Neural cell (in vitro differentiated cells): ENCODE measurements at places on chromosomes 2 and 18. TPM values are rescaled to one million over a fixed set of nuclear protein-coding genes. Genes with fewer than 3 reads are reported as not detected.

The NPPC gene
- polyA plus RNA-seq, result 2.7 and 21.5 TPM in 2 replicates

The UGT1A7 gene
- polyA plus RNA-seq, result not detected in 2 replicates

The STRADB gene
- 74.8 and 76.1 TPM in 2 replicates for polyA plus RNA-seq

The XDH gene
- 0.36 and 0.48 TPM in 2 replicates for polyA plus RNA-seq

The UNC80 gene
- 10.4 and 12.1 TPM in 2 replicates for polyA plus RNA-seq

The LRRTM4 gene
- 37.1 and 37.3 TPM in 2 replicates for polyA plus RNA-seq

The SLC14A1 gene
- polyA plus RNA-seq, result not detected in 2 replicates

The GAREM1 gene
- polyA plus RNA-seq, result 1.3 and 3.5 TPM in 2 replicates

The SPDYA gene
- 0.22 and 0.46 TPM in 2 replicates for polyA plus RNA-seq

The NT5C1B gene
- not detected in 2 replicates for polyA plus RNA-seq

The ACMSD gene
- not detected in 2 replicates for polyA plus RNA-seq

The KCNK3 gene
- 12.9 and 14.0 TPM in 2 replicates for polyA plus RNA-seq

The MEP1B gene
- polyA plus RNA-seq, result not detected in 2 replicates

The UGT1A10 gene
- polyA plus RNA-seq, result not detected in 2 replicates

The IL36RN gene
- not detected in 2 replicates for polyA plus RNA-seq

The LBX2 gene
- polyA plus RNA-seq, result not detected in 2 replicates

The IL36A gene
- polyA plus RNA-seq, result not detected in 2 replicates

The CDH19 gene
- 0.11 and 0.28 TPM in 2 replicates for polyA plus RNA-seq

The BABAM2 gene
- 15.3 and 15.7 TPM in 2 replicates for polyA plus RNA-seq

The FBXO48 gene
- polyA plus RNA-seq, result 0.45 and 1.1 TPM in 2 replicates

The EVA1A gene
- polyA plus RNA-seq, result not detected in 2 replicates

The IRS1 gene
- 7.2 and 7.4 TPM in 2 replicates for polyA plus RNA-seq

The CYP26B1 gene
- polyA plus RNA-seq, result 0.56 and 0.83 TPM in 2 replicates

The GRHL1 gene
- 25.4 and 26.3 TPM in 2 replicates for polyA plus RNA-seq

The CNGA3 gene
- 0.64 and 1.1 TPM in 2 replicates for polyA plus RNA-seq

The MYO5B gene
- polyA plus RNA-seq, result 0.38 and 0.42 TPM in 2 replicates

The GPBAR1 gene
- not detected in 2 replicates for polyA plus RNA-seq

The DCDC2C gene
- not detected in 2 replicates for polyA plus RNA-seq

The TP53I3 gene
- polyA plus RNA-seq, result 1.8 and 4.7 TPM in 2 replicates

The RDH14 gene
- 29.4 and 37.6 TPM in 2 replicates for polyA plus RNA-seq

The CASP10 gene
- not detected in 2 replicates for polyA plus RNA-seq

The PLCL1 gene
- 6.6 and 6.8 TPM in 2 replicates for polyA plus RNA-seq

The NXPH2 gene
- polyA plus RNA-seq, result not detected in 2 replicates

The RND3 gene
- polyA plus RNA-seq, result 126 and 143 TPM in 2 replicates

The PTPRN gene
- 66.4 and 82.1 TPM in 2 replicates for polyA plus RNA-seq

The ACOXL gene
- polyA plus RNA-seq, result 0.12 TPM in 1 of 2 replicates, not detected in the other

The RGPD3 gene
- polyA plus RNA-seq, result 0.74 and 1.1 TPM in 2 replicates

The NT5DC4 gene
- not detected in 2 replicates for polyA plus RNA-seq
